CD4-positive, alpha-beta T cell treated with Interleukin-17A for 1 hour (primary cell): ENCODE measurements at places on chromosomes 12 and 14.

DNA sequence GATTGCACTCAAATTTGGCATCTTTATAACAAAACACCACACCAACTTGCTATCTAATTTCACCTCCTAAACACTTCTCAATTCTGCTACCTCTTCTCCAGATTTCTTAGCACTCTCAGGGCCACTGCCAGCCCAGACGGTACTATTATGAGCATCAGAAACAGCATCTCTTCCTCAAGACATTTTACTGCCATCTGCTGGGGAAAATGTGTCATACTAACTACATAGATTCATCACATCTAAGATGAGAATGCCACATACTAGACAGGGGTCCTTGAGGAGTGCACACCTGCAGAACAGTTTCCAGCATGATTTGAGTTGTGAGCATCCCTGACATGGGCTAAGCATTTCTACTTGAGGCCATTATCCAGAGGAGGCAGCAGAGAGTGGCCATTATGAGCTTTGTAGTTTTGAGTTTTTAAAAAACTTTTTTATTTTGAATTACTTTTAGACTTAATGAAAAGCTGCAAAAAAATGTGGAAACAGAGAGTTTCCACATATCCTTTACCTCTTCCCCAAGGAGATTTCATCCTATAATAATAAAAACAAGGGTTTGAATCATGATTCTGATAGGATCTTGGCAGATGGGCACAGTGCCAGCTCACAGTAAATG, 15.1 kb upstream of the GRIP1 start:
- DNase-seq: peak; percentile 62

GRCh38 chr14:61406198-61406597, 84.8 kb downstream of the PRKCH start:
- DNase-seq: no peak

GRCh38 chr14:56126637-56126913, 8.4 kb downstream of the PELI2 start:
- no peak for DNase-seq

- DNase-seq: no peak
Observed at GRCh38 chr14:89143595-89143994, 273.4 kb downstream of the FOXN3 start.
